NCI-H446 treated with DMSO at 0.1 percent for 48 hours (cell line): ENCODE measurements at places on chromosomes 5 and 9.

DNA sequence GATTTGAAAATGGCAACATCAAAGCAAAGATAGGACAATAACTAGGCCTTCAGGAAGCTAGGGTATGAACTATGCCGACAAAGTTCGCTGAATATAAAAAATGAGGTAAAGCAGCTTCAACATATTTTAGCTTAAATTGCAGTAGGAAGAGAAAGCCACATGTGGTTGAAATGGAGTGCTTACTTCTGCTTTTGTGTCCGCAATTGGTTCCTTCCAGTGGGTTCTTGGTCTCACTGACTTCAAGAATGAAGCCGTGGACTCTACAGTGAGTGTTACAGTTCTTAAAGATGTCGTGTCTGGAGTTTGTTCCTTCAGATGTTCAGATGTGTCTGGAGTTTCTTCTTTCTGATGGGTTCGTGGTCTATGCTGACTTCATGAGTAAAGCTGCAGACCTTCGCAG is 95.2 kb downstream of the APTX start:
- no peak for DNase-seq

DNA sequence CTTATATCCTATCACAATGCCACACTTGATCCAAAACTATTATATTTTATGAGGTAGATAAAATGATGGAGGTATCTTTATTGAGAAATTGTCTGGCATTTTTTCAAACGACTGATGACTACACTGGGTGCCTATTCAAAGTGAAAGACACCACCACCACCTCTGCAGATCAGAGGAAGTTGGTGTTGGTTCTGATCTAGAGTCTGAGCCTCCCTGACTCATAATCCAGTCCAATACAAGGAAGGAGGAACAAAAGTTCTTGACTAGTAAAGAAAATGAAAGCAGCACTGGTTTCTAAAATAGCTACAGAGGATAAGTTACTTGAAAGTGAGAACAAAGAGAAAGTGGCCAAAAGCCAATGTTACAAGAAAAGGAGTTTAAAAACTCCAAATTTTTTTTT is 139.9 kb downstream of the RFX3 start:
- DNase-seq, result no peak

DNA sequence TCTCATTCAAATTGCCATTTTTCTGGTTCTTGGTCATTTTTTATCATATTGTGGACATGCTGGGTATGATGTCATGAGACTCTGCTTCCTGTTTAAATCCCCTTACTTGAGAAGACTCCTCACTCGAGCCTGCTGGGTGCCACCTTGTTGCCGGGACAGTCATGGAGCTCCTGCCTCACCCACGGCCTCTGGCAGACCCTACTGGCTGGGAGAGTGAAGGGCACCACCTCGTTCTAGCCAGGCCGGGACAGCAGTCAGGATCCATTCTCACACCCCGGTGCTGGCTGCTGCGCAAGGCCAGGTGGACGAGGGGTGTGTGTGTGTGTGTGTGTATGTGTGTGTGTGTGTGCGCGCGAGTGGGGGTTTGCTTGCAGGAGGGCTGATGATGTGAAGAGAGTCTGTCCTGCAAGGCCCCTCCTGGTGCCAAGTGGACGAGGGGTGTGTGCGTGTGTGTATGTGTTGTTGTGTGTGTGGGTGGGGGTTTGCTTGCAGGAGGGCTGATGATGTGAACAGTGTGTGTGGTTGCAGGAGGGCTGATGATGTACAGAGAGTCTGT is 4.4 kb downstream of the CEP72 start:
- no peak for DNase-seq

DNA sequence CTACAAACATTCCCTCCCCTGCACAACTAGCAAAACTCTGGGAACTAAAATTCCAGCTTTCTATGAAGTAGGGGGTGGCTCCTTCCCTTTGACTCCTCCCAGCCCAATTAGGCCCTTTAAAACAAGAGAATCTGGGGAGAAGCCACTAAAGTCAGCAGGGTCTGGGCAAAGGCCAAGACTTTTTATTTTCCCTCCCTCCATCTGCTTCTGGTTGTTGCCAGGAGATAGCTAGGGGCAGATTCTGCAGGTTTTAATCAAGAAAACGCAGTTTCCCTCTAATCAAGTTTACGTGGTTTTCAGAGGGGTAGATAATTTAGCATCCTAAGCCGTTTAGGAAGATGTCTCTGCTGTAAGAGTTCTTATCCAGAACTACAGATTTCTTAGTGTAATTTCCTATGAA is 114.5 kb upstream of the CDH6 start:
- peak; percentile 70 for DNase-seq

DNA sequence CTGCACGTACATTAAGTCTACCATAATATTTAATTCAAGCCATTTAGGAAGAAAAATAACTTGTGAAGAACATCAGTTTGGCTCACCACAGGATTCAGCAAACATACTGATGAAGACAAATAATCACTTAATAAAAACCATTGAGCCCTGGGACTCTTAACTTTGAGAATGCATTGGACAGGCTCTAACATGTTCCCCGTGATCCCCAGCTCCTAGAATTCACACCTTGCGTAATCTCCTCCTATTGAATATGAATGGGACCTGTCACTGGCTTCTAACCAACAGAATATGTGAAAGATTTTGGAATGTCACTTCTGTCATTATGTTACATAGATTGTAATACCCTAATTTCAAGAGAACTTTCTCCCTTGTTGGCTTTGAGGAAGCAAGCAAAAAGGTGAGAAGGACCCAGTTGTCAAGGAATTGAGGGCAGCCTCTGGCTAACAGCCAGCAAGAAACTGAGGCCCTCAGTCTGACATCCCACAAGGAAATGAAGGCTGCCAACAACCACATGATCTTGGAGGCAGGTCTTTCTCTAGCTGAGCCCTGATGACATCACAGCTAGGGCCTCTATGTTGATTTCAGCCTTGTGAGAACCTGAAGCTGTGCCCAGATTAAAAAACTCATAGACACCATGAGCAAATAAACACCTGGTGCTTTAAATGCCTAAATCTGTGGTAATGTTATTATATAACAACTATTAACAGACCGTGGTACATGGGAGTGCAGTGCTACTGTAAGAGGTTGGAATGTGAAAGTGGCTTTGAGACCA is 433.2 kb downstream of the SEMA5A start:
- DNase-seq, result no peak

DNA sequence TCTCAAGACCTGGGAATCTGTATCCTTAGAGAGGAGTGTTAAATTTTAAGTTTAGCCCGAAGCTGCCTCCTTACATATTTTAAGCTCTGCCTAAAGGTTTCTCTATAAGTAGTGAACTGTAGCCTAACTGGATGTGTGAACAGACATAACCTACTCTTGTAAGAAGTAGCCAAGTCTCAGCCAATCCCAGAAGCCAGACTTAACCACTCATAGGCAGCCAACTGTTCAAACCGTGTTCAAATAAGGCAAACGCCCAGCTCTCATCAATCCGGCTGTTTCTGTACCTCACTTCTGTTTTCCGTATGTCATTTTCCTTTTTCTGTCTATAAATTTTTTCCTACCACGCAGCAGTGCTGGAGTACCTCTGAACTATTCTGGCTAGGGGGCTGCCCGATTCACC is 58.7 kb upstream of the HRH2 start:
- no peak for DNase-seq

DNA sequence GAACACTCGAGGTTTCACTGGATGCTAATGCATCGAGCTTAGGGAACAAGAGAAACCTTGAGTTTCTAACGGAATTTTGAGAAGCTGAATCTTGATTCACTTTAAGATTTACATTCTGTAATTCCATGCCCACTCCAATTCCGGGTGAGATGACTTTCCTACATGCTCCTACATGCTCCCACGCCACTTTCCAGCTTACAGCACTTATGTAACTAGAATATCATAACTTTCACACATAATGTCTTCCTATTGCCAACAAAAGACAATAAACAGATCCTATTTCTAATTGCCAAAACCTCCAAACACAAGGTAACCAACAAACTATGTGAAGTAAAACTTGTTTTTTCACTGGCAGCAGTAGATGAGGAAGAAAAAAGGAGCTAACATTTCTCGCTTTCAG is 72.9 kb downstream of the ECPAS start:
- no peak for DNase-seq

DNA sequence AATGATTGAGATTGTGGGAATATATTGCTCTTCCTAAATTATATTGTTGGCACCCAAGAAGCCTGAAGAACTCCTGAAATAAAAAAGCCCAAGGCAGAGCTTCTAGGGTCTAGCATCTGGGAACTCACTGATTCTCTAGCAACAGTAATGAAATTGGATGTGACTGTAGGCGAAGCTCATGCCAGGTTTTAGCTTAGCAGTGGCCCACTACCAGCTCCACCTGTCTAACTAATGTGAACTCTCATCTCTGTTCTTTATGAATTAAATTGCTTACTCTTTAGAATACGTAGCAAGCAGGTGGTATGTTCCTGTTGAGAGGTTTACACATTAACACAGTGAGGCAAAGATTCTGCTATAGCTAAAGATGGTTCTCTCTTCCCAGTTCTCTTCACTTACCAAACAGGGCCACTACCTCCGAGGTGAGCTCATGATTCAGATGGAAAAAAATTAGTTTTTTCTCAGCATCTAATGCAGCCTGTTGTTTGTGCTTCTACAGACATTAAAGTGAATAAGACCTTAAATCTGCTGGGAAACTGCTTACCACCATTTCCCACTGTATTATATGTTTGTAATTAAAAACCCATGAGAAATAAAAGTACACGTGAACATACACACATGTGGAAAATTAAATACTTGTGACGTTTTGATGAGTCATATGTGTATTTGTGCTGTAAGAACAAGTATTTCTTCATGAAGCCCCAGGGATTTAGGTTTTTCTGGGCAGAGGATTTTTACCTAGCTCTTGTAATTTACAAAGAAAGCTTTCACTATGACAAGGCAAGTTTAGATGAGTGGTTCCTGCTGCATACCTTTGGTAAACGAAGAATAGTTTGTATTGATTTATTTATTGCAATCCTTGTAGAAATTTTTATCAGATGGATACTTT is 360.1 kb downstream of the KDM4C start:
- DNase-seq, result no peak

- DNase-seq, result peak; percentile 3
Measured at GRCh38 chr5:151298063-151298855, 5.3 kb downstream of the SLC36A3 start.

DNA sequence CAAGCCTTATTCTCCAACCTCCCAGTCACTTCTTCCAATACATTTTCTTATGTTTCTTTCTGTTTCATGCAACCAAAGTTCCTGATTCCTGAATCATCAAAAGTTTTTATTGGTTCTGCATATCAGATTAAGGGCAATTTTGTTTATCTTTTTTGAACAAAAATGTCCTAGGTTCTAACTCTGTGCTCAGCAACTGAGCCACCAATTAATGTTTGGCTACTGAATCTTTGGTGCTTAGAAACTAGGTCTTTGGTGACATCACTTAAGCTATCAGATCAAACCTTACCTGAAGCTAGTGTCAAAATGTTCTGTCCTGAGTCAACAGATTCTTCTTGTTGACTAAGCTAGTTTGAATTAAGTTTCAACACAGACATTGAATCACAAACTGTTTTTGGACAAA is 56.1 kb downstream of the FGF18 start:
- no peak for DNase-seq

DNA sequence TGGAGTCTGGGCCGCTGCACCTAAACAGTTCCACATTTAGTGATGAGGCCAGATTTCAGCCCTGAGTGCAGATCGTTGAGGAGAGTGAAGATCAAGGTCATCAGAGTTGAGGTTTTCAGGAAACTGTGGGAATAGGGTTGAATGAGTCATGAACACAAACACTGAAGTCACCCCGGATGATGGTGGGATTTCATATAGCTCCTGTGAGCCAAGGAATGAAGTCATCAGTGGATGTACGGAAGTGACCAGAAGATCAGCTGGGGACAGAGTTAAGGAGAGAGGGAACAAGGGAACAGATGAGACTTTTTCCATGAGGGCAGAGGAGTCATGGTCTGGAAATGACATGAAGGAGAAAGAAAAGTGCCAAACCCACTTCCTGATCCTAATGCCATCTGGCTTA is 36.5 kb downstream of the PALM2AKAP2 start:
- peak; percentile 32 for DNase-seq

- DNase-seq, result no peak
Measured at GRCh38 chr5:40171971-40172370, 507.7 kb upstream of the PTGER4 start.

DNA sequence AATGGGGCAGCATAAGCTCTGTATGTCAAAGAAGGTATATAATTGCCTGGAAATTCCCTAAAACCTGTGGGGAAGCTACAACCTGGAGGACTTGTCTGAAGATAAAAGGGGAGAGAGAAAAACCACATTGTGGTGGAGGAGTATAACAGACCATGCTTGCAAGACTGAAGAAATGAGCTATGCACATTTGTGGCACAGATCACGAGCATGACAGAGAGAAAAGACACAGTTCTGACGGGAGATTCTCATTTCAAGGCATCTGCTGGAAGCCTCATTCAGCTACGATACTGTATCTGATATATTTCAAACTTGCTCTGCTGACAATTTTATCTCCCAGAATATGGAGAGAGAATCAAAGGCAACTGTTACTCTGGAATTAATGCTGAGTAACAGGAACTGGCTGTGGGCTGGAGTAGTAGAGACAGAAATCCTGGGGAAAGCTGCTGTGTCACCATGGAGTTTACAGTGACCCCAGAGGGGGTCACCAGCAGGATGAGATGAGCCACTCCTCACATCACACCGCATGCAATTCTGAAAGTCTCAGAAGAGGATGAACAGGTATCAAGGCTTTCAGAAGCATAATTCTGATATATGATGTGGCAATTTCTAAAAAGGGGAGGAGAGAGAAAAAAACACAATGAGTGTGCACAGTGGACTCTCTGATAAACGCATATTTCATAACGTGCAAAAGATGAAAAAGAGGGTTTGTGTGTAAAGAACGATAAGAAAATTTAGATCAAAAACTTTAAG is 528.8 kb downstream of the IRX1 start:
- DNase-seq, result no peak

GRCh38 chr5:167295681-167296005 is 995.8 kb upstream of the WWC1 start:
- no peak for DNase-seq

GRCh38 chr9:91755761-91756509 is 194.1 kb downstream of the ROR2 start:
- DNase-seq, result no peak

GRCh38 chr9:85038824-85039608 is 369.5 kb downstream of the NTRK2 start:
- no peak for DNase-seq

GRCh38 chr5:162593881-162594280 is 526.3 kb downstream of the GABRG2 start:
- DNase-seq, result no peak

DNA sequence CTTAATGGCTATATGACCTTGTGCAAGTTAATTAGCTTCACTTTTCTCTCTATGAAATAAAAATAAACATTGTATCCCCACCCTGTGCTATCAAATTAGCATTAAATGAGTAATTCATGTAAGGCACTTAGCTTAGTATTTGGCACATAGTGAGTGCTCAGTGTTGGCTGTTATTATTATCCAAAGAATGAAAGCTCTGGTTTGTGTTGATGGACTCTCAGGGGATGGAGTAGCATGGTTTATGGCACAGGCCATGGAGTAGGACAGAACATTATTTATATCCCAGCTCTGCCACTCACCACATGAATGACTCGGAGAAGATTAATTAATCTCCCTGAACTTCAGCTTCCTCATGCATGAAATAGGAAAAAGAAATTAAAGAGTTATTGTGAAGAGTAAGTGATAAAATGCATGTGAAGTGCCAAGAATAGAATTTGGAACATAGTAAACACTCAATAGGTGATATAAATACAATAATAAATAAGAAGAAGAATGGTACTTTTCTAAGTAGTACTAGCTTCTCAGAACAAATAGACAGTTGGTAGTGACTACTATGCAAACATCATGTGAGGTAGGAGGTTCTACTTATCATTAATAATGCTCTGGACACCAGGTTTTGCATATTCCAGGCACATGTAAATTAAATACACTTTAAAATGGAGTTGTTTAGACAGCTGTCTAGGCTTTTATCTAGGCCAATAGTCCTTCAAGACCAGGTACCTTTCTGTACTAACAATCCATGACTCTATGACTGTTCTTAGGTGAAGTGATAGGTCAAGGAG is 146.4 kb downstream of the GRIA1 start:
- DNase-seq, result no peak
